Cerebellar nuclear complex (tissue), 1 donor: ENCODE measurements at places on chromosomes 16 and 17.

DNA sequence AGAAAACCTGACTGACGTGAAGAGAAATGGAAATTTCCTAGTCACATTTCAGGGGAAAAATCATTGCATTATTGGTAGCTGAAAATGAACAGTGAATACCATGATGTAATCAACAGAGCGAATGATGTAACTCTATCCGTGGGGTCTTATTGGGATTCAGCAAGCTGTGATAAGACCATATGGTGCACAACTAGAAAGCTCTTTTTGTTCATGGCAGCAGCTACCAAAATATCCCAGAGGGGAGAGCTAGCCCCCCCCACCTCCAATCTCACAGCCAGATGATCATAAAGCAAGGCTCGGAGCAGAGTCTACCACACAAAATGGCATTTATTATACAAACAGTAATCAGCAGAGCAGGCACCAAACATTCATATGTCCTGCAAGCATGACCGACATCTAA lies 22.2 kb upstream of the DNAH17 start:
- no peak for DNase-seq

GRCh38 chr17:62713086-62713881 lies 85.8 kb downstream of the MRC2 start:
- DNase-seq: no peak

- no peak for DNase-seq
These were observed 5.8 kb upstream of the CBX4 start for GRCh38 chr17:79844869-79845600.

DNA sequence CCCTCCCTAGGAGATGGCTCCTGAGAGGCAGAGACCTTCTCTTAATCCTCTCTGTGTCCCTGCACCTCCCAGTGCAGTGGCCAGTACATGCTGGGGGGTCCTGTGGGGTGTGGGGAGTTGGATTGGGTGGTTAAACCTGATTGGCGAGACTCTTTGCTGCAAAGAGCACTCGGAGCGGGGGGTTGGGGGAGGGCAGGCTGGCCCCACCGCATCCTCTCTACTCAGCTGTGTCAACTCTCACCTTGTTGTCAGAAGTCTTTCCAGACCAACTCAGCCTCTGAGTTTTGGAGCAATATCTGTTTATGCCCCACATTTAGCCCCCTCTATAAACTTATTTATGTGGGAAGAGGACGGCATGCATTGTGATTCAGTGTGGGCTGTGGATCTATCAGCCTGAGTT lies 40.0 kb downstream of the SMARCE1 start:
- DNase-seq: no peak

DNA sequence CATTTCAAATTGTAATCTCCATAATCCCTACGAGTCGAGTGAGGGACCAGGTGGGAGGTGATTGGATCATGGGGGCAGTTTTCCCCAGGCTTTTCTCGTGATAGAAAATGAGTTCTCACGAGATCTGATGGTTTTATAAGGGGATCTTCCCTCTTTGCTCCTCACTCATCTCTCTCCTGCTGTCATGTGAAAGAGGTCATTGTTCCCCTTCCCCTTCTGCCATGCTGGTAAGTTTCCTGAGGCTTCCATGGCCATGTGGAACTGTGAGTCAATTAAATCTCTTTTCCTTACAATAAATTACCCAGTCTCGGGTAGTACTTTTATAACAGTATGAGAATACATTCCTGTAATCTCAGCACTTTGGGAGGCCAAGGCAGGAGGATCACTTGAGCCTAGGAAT lies 76.7 kb upstream of the MARCHF10 start:
- no peak for DNase-seq

DNA sequence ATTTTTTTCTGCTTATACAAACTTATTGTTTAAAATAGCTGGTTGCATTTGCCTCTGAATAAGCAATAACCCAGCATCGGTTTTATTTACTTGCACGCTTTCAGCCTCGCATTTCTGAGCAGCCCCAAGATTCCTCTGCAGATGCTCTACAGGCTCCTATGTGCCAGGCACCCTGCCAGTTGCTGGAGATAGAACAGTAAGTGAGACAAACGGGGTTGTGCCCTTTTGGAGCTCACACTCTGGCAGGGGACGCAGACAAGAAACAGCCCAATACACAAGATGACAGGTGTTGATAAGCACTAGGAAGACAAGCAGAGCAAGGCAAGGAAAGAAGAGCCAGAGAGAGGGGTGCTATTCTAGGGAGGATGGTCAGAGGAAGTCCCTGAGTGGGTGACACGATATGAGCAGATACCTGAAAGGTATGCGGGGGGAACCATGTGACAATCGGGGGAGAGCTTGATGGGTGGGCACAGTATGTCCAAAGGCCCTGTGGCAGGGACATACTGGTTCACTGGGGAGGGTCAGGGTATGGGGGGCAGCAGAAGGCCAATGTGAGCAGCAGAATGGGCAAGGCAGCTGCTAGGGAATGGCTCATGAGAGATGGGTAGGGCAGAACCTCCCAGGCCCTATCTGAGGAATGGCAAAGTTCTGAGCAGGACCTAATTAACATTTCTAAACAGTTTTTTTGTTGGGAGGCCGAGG lies 18.7 kb upstream of the ADORA2B start:
- no peak for DNase-seq

DNA sequence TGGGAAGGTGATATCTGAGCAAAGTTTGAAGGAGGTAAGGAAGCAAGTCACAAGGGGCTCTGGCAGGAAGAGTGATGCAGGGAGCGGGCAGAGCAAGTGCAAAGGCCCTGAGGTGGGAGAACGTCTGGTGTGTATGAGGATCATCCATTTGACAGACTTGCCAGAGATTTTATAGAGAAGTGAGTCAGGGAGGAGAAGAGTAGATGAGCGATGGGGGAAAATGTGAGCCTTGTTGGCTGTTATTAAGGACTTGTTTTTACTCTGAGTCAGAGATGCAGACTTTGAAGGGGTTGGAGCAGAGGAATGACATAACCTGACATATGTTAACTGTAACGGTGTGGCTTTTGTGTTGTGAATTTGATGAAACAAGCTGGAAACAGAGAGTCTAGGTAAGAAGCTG lies 3.5 kb upstream of the CLEC10A start:
- DNase-seq: no peak

GRCh38 chr16:80914379-80915078 lies 92.2 kb downstream of the CMC2 start:
- DNase-seq: no peak
